ENCODE measurements at places on chromosomes 2 and 18.

DNA sequence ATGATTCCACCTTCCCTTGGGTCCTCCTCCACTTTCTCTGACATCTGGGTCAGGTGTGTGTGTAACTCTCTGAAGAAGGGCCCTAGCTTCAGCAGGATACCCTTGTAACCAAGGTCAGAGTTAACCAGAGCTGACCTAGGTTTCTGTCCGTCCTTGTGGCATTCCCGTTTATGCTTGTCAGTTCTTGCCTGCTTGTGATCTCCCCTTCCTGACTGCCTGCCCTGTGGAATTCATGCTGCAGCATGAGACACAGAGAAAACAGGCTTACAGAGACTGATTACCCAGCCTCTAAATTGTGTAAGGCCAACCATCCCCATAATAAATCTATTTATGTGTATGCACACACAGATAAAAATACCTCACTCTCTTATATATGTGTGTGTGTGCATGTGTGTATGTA lies 22.8 kb downstream of the NXPH2 start:
- no peak for DNase-seq

DNA sequence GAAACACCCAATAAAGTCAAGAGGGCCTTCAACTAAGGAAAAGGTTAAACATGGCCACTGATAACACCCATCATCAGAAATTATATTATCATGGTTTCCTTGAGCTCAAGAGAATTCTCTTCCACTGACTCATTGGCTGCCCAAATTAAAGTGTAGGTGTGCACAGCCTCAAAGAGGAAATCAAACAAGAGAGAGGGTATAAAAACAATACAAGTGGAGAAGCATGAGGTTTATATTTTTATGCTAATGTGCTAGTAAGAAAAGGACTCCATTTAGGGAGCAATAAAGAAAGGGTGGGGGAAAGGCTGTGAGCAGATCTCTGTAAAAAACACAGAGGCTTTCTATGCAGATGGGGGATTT lies 168.8 kb upstream of the VRK2 start:
- no peak for DNase-seq

DNA sequence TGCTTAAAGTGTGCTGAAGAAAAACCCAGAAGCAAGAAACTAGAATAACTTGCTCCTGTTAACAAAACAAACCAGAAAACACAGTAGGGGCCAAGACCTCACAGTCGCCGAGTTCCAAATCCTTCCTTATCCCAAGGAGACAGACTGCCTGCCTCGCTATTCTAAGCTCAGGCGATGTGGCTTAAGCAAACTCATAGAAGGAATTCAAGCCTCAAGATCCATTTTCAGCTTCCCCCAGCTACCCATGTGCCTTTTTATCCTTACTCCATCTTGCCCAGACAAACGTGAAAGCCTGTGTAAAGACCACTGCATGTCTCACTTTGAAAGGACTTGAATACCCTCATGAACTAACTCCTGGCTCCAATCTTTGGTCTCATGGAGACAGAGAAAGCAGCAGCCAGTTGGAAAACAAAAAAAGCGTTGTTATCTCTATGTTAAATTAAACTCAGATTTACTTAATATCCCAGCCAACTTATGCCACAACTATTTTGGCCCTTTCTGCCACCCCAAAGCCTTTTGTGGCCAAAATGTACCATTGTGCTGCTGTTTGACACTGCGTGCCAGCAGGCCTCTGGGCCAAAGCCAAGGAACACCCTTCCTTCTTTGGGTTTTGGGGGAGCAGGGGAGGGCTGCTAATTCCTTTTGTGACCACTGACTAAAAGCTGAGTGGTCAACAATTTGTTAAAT lies 123.2 kb upstream of the FZD5 start:
- no peak for DNase-seq

DNA sequence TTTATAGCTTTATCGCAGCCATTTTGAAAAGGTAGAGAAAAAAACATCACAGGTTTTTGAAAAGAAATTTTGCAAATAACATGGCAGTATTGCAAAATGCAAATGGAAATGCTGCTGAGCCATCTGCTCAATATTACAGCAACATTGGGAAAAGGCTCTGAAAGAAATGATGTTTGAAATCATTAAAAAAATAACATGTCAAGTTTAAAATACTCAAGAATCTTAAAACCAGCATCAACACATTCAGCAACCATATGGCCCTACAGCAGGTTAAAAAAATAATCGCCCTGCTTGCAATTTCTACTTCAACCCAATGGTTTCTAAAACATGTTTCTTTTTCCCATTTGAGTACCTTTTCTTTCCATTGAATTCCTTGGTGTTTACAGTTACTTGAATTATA lies 289.4 kb downstream of the AFF3 start:
- no peak for DNase-seq

GRCh38 chr18:76056471-76057110 lies 438.5 kb downstream of the ZNF516 start:
- DNase-seq = no peak

- no peak for DNase-seq
These were observed 110.7 kb downstream of the TMX3 start for GRCh38 chr18:68604256-68604655.

- DNase-seq = no peak
These were observed 74.3 kb downstream of the GALNT13 start for GRCh38 chr2:153946036-153946435.

- no peak for DNase-seq
These were observed 89.7 kb downstream of the AFF3 start for GRCh38 chr2:100052650-100053049.

- no peak for DNase-seq
These were observed 15.4 kb upstream of the CAVIN2 start for GRCh38 chr2:191862156-191862775.

GRCh38 chr2:72155151-72155550 lies 7.5 kb upstream of the CYP26B1 start:
- no peak for DNase-seq

GRCh38 chr18:52277785-52278184 lies 62.2 kb upstream of the DCC start:
- no peak for DNase-seq

- DNase-seq = no peak
These were observed 25.0 kb downstream of the MC4R start for GRCh38 chr18:60347526-60348045.

DNA sequence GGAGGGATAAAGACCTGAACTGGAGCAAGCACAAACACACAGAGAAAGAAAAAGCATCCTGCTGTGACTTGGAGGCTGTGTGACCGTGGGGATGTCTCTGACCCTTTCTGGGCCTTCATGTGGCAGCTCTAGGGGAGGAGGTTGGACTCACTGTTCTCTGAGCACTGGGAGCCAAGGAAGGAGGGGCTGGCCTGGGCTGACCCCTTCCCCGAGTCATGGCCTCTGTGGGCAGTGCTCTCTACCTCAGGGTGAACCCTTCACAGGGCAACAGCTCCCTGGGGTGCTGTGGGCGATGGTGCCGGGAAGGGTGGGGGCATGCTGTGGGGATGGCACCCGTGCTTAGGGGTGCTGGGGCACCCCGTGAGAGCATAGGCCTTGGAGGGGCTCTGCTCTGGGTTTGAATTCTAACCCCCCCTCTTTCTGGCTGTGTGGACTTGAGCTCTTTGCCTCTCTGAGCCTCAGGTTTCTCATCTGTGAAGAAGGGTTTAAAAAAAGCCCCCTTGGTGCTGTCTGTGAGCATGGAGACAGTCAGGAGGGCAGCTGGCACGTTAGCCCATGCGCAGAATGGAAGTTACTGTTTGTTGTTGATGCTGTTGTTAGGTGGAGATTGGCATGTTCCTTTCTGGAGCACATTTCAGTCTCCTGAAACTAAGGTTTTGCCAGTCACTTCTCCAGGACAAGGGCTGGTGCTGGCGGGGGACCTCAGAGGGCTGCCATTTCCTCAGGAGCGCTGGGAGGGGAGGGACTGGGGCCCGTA lies 700 bp downstream of the TOGARAM2 start:
- no peak for DNase-seq

GRCh38 chr2:196018037-196018436 lies 50.6 kb downstream of the DNAH7 start:
- no peak for DNase-seq

DNA sequence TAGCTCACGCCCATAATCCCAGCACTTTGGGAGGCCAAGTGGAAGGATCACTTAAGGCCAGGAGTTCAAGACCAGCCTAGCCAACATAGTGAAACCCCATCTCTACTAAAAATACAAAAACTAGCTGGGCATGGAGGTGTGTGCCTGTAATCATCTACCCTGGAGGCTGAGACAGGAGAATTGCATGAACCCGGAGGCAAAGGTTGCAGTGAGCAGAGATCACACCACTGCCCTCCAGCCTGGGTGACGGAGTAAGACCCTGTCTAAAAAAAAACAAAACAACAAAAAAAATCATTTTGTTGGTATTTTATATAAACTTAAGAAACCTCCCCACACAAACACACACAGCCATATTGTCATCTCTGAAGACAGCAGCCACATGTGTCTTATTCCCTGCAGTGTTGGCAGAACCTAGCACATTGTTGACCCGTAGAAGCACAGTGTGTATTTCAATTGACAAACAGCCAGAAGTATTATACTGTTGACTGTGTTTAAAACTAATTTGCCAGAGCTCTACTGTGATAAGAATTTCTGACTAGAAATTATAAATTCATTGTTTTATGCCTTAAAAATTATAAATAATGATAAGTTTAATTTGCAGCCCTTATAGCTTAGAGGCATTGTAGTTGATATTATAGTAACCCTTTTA lies 68.1 kb downstream of the DNAJC10 start:
- DNase-seq = no peak

DNA sequence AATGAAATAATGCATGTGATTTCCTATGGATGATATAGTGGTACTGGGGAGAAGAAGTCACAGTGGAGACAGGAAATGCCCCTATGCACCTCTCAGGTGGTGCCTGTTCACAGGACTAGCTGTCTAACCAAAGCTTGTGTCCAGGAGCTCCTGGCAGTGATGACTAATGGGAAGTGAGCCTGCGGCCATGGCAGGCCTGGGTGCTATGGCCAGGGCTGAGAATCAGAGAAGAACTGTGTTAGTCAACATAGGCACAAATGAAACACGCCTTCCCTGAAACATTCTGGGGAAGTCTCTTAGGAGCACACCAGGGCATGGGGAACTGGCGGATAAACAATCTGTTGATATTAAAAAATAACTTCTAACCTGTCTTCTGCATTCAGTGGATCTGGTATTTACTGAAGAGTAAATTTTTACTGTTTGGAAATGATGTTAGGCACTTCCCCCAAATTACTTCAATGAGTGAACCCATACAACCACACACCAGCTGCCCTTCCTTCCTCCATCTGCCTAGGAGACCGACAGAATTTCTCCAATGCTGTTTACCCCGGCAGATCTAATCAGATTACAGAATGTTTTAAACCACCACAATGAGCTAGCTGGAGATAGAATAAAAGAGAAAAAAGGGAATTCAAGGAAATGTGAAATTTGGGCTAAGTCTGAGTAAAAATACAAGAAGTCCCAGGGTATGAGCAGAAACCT lies 67.4 kb downstream of the MEP1B start:
- DNase-seq = no peak

DNA sequence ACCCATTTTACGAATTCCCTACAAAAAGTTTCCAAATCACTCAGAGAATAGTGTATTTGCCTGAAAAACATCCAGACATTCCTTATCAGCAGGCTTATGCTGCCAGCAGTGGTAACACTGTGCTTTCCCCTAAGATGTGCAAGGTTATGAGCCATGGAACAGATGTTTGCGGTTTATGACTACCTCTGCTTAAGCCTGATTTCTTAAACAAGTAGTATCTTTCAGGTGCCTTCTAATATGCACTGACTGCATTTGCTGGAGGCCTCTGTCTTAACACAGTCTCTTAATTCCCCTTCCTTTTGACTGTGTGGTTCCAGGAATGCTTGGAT lies 54.8 kb downstream of the CDC42EP3 start:
- DNase-seq = no peak

- DNase-seq = no peak
These were observed 310.4 kb upstream of the CCDC68 start for GRCh38 chr18:55269622-55270021.

- DNase-seq = no peak
These were observed 5.3 kb upstream of the RAB12 start for GRCh38 chr18:8603663-8604520.

GRCh38 chr2:81249152-81249551 lies 944.6 kb upstream of the LRRTM1 start:
- no peak for DNase-seq

DNA sequence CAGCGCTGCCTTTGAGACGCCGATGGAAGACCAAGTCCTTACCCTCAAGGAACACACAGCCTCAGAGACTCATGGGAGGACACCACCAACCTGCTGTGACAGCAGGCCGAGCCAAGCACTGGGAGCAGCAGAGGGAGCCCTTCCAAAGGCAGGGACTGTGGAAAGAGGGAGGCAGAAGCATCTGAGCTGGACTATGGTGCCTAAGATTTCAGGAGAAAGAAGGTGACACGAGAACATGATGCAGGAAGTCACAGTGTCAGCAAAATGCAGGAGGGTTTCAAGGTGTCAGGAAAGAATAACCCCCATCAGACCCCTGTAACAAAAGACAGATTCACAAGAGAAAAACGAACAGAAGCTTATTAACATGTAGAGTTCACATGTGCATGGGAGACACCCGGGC lies 24.2 kb upstream of the COX7A2L start:
- DNase-seq = no peak

- DNase-seq = no peak
These were observed at the start of gene CRACDL for GRCh38 chr2:98935777-98936352. CRACDL (minus strand) TSS chr2:98936225; CDS start chr2:98846800, 89,425 bp downstream.

DNA sequence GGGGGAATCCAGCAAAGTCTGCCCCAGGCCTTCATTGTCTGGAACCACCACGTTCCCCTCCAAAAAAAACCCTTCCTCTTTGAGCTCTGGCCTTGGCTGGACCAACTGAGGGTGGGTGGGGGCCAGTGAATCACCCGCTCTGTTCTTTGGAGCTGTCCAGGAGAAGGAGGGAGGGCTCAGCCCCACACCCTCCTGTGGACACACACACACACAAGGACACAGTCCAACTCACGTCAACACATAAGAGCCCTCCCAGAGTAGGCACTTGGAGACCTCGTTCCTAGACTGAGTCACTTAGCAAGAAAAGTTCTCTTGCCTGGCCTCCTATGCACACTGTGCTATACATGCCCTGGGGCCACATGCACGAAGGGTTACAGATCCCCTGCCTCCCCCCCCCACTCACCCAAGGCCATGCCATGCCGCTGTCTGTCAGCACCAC lies 1.2 kb upstream of the TNS1 start:
- no peak for DNase-seq

- DNase-seq = no peak
These were observed 135.5 kb upstream of the FANCL start for GRCh38 chr2:58376592-58376991.

GRCh38 chr18:57063601-57064103 lies 83.2 kb upstream of the BOD1L2 start:
- no peak for DNase-seq

DNA sequence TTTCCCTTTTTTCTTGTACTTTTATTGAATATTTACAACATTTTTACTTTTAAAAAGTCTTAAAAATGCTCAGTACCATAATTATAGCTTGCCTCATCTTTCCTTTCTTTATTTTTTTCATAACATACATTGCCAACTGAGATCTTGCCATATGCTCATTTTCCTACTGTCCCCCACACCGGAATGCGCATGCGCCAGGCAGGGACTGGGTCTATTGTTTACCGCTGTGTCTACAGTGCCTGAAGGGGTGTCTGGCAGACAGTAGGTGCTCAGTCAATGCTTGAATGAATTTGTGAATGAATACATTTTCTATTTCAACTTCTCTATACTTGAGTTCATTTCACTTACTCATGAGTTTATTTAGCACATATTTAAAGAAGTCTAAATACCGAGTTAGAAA lies 158.0 kb downstream of the CYP26B1 start:
- DNase-seq = no peak

Data from activated CD4-positive, CD25-positive, alpha-beta regulatory T cell (primary cell).